Suppressor macrophage treated with lipopolysaccharide for 1 hour (primary cell): ENCODE measurements at places on chromosomes 7 and 10.

DNA sequence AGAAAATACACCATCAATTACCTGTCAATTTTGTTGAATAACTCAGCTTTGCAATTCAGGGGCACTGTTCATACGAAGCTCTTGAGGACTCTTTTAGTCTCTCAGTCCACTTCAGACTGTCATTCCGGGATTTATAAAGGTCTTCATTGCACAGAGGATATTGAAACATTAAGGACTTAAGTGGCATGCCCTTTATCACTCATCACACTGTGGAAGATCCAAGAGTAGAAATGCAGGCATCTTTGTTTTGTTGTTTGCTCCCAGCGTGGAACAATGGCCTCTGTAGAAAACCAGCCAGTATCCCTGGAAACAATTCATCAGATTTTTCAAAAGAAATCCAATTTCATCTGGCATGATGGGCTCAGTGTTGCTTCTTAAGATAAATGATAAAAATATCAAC lies 66.3 kb upstream of the LRGUK start:
- DNase-seq: no peak

DNA sequence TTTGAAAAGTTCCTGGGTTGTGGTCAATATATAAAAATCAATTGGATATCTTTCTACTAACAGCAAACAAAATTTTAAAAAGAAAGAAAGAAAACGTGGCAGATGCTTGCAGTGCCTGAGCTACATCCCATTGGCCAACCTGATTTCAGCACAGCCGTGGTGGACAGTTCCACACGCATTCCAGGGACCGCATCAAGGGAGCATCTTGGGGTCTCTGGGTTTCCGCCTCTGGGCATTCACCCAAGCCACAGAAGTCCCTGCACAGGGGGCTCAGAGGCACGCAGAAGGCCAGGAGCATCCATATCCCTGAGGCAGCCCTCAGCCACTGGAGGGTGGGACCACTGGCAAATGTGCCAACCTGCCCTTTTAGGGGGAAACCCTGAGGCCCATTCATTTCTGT lies 254.5 kb upstream of the RNF32 start:
- DNase-seq: no peak

DNA sequence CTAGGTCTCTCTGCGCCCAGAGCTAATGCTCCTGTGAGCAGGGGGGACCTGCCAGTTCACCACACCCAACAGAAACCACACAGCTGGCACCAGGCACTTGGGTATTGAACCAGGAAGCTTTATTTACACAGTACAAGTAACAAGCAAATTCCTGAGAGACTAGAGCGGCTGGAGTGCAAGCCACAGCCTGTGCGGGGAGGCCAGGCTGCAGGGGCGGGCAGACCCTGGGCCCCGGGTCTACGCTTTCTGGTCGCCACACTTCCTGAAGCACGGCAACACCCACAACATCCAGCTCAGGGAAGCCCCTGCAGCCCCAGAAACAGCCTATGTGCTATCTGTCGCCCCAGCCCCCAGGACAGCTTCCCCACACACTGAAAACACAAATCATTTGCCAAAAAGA lies 125.0 kb downstream of the FAM53B start:
- no peak for DNase-seq

DNA sequence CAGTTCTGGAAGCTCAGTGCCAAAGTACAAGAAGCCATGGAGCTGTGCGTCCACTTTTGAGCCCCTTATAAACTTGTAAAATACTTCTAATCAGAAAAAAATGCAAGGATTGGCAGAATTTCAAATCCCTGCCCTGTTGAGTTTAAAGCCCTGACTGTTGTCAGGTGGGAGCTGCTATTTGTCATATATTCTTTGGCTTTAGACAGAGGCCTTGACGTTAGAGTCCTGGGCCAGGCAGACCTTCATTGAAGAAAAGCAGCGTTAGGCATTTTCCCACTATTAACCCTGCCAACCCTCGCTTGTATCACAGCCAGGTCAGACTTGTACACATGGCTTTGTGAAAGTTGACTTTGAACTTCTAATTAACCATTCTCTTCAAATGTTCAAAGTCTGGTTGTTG lies 155.4 kb downstream of the TWIST1 start:
- no peak for DNase-seq

GRCh38 chr7:79608005-79608404 lies 154.5 kb upstream of the MAGI2 start:
- DNase-seq: no peak

DNA sequence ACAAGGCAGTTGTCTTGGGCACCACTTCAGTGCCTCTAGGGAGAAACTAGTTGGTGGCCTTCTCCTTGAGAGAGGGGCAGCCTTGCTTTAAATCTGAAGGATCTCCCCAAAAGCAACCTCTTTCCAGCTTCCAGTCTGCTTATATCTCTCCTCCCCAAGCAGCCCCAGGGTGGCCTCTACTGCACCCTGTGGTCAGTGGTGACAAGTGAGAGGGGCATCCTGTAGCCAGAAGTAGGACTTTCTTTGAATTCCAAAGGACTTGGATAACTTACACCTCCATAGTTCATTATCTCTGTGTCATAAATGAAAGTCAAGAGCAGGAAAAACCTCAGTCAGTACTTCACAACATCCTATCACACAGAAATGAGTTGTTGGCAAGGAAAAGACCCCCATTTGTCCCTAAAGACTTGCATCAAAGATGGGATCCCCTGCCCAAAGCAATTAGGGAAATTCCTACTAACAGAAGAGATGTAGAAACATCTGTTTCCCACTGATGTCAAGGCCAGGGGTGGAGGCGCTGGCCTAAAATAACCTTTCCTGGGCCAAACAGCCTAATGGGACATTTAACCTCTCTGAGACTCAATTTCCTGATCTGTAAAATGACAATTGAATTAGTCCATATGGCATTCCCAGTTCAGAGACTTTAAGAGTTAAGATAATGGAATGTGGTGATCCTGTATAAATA lies 44.0 kb upstream of the ANKRD1 start:
- peak; percentile 40 for DNase-seq

- DNase-seq: peak; percentile 61
Observed at GRCh38 chr7:98125759-98126158, 19.1 kb downstream of the LMTK2 start.

DNA sequence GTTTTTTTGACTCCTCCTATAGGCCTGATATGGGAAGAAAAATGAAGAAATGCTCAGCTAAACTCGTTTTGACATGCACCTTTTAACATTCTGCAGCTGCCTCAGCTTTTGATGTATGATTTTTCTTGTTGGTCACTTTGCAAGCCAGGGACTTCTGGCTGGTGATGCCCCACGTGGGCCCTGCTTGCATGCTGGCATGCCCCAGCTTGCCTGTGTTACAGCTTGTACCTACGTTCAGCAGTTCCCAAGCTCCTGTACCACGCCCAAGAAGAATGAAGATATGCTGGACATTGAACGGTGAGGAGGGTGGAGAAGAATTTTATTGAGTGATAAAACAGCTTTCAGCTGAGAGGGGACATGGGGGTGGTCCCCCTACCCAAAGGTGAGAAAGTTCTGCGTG lies 245.6 kb upstream of the FZD8 start:
- no peak for DNase-seq

DNA sequence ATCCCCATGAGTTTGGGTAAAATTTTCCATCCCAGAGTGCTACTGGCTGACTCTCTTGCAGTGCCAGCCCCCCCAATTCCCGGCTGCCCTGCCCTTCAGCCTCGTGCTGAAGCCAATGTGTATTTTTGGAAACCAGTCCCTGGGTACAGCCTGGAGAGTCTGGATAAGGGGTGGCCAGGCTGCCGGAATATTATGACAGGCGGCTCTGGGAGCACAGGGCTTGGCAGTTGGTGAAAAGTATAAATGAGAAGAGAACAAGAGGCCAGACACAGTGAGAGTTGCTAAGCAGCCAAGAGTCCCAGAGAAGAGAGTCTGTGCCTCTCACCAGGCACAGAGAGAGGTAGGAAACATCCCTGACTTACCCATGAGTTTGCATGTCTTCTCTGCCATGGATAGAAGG lies 53.6 kb downstream of the TMEM130 start:
- DNase-seq: no peak

DNA sequence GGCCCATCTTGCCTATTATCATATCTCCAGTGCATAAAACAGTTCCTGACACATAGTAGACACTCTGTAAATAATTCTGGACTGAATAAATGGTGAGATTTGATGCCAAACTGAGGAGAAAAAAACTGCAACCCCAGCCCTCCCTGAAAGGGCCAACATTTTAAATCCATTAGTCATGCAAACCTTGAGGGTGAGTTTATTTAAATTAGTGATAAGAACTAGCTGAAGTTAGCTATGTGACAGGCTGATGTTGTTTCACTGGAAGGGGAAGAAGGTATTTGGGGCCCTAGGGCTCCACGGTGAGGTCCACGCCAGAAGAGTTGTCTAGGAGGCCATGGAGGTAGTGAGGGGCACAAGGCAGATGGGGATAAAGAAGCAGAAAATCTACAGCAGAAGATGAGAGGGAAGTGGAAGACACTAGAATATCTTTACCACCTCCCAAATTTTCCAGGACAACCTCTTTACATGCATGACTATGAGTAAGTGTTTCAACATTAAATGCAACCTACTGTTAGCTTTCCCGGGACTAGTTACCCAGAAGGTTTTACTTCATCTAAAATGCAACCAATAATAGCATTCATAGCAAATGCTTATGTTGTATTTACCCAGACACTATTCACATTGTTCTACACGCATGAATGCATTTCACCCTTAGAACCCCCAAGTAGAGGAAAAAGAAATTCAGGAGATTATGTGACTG lies 183.2 kb upstream of the LYZL1 start:
- DNase-seq: no peak

DNA sequence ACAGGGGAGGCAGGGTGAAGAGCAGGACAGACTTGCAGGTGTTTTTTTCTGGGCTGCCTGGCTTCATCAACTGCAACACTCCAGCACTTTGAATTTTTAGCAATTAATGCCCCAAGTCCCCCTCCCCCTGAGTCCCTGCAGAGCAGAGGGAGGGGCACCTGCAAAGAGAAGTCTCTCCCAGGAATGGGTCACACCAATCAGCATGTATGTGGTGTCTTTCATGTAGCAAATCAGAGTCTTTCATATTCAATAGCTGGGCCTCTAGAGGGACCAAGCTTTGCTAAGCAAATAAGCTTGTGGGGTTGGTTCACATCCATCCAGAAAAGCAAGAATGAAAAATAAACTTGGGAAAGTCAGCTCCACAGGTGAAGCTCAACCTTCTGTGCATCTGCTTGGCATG lies 90.7 kb downstream of the PARP12 start:
- no peak for DNase-seq

- no peak for DNase-seq
Observed at GRCh38 chr10:646118-646524, 43.3 kb downstream of the DIP2C start.
